ENCODE measurements at places on chromosomes 2 and 18. TPM values are rescaled to one million over a fixed set of nuclear protein-coding genes. Genes with fewer than 3 reads are reported as not detected.

ASB18 gene
- not detected for total RNA-seq

CD207 gene
- total RNA-seq = not detected

FNDC4 gene
- 14.6 TPM for total RNA-seq

DNA sequence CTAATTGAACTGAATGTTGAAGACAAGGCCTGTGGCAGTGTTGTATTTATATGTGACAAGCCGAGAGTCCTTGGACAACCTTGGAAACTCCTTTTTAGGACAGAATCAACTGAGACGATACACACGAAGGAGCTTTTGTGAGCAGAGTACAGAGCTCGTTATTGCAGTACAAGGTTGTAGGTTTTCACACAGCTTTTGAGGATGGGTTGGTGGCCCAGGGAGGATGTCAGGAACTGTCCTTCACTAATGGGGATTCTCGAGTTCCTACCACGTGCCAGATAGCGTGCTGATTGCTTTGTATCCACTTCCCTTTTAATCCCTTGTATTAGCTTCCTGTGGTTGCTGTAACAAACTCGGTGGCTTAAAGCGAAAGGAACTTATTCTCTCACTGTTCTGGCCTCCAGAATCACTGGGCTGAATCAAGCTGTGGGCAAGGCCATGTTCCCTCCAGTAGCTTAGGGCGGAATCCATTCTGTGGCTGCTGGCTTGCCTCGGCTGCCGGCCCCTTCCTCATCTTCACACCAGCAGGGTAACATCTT is 20.2 kb downstream of the INPP4A start:
- peaks cover 25% of the 10 kb centered on the region for H3K4me1 ChIP-seq
- no peak overlapping the region for H3K4me3 ChIP-seq
- DNase-seq = no peak
- peak overlapping the region; percentile 20 for H3K27ac ChIP-seq

DNA sequence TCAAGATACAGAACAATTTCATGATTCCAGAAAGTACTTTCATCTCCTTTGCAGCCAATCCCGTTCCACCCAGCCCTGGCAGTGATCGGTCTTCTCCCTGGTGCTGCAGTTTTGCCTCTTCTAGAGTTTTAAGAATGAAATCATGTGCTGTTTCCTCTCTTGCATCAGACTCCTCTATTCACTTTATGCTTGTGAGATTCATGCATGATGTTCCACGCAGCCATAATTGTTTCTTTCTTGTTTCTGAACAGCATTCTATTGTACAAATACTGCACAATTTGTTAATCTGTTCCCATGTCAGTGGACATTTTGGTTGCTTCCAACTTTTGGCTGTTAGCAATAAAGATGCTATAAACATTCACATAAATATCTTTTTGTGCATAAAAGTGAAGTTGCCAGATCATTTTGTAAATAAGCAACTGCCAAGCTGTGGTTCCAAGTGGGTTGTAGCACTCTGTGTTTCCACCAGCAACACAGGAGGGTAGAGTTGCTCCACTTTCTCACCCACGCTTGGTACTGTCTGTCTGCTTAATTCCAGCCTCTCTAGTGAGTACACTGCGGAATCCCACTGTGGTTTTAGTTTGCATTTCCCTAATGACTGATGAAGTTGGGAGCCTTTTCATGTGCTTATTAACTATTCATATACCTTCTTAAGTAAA is 104.5 kb downstream of the TWIST2 start:
- DNase-seq = peak; percentile 10
- no peaks in the 10 kb centered on the region for H3K4me1 ChIP-seq
- H3K36me3 ChIP-seq = no peaks in the 10 kb centered on the region
- H3K4me3 ChIP-seq = no peak overlapping the region
- H3K27me3 ChIP-seq = no peaks in the 10 kb centered on the region

DNA sequence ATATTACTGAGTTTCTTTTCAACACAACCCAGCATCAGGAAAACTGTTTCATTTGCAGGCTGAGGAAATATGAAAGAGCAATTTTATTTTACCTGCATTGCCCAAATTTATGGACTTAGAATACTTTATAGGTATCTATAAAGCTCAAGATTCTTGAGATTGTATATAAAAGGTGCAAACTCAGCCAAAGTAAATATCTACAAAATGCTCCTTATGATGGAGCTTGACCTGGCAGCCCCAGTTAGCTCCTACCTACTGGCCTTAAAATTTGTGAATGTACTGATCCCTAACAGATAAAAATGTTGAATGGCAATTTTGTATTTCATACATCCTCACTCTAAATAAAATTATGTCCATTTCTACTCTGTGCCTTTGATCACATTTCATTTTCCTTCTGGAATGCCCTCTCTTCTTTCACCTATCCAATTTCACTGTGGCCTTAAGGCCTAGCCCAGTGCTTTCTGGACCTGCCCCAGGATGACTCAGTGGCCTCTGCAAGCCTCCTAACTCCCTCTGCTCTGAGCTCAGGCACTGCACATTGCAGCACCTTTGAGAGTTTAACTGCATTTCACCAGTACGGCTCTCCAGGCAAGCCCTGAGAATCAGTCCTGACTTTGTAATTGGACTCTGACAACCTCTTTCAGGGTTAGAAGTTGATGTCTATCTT is 125.9 kb downstream of the ANTXR1 start:
- no peak for DNase-seq
- H3K27me3 ChIP-seq = no peaks in the 10 kb centered on the region
- no peaks in the 10 kb centered on the region for H3K4me1 ChIP-seq
- H3K4me3 ChIP-seq = no peak overlapping the region
- no peak overlapping the region for H3K27ac ChIP-seq

GRCh38 chr2:88227446-88227845 is 57.3 kb downstream of the THNSL2 start:
- no peaks in the 10 kb centered on the region for H3K36me3 ChIP-seq
- peak; percentile 49 for DNase-seq
- peaks cover 16% of the 10 kb centered on the region for H3K27me3 ChIP-seq
- H3K4me1 ChIP-seq = no peaks in the 10 kb centered on the region
- no peak overlapping the region for H3K4me3 ChIP-seq

GRCh38 chr2:204591225-204591624 is 46.0 kb downstream of the PARD3B start:
- peak overlapping the region; percentile 45 for H3K27ac ChIP-seq
- no peak for DNase-seq
- H3K27me3 ChIP-seq = no peaks in the 10 kb centered on the region
- H3K4me3 ChIP-seq = no peak overlapping the region
- no peaks in the 10 kb centered on the region for H3K4me1 ChIP-seq

CYP27C1 gene
- 4.4 TPM for total RNA-seq

- no peaks in the 10 kb centered on the region for H3K4me1 ChIP-seq
- DNase-seq = no peak
- H3K36me3 ChIP-seq = no peaks in the 10 kb centered on the region
- H3K4me3 ChIP-seq = no peak overlapping the region
- H3K27me3 ChIP-seq = no peaks in the 10 kb centered on the region
Observed at GRCh38 chr18:75863696-75864095, 436.2 kb upstream of the SMIM21 start.

DNAJC10 gene
- 144 TPM for total RNA-seq

DNA sequence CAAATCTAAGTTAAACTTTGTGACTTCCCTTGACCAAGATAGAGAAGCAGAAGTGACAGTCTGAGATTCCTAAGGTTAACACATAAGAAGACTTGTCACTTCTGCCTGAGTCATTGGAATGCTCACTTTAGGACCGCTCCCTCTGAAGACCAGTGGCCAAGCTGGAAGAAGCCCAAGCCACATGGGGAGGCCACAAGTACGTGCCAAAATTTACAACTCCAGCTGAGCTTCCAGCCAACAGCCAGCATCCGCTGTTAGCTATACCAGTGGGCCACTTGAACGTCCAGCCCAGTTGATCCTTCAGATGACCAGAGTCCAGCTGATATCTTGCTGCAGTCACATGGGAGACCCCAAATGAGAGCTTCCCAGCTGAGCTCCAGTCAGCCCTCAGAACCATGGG is 18.1 kb upstream of the ANTXR1 start:
- peak; percentile 56 for DNase-seq
- H3K27me3 ChIP-seq = no peaks in the 10 kb centered on the region
- no peak overlapping the region for H3K27ac ChIP-seq
- H3K4me1 ChIP-seq = no peaks in the 10 kb centered on the region
- no peaks in the 10 kb centered on the region for H3K36me3 ChIP-seq

GRCh38 chr2:95001701-95002100 is 23.8 kb upstream of the MAL start:
- H3K27ac ChIP-seq = no peak overlapping the region
- no peaks in the 10 kb centered on the region for H3K27me3 ChIP-seq
- no peaks in the 10 kb centered on the region for H3K4me1 ChIP-seq
- H3K4me3 ChIP-seq = no peak overlapping the region
- DNase-seq = no peak
- H3K36me3 ChIP-seq = no peaks in the 10 kb centered on the region

GALNT14 gene
- total RNA-seq = 2.1 TPM

FAM110C gene
- 1.8 TPM for total RNA-seq

DNA sequence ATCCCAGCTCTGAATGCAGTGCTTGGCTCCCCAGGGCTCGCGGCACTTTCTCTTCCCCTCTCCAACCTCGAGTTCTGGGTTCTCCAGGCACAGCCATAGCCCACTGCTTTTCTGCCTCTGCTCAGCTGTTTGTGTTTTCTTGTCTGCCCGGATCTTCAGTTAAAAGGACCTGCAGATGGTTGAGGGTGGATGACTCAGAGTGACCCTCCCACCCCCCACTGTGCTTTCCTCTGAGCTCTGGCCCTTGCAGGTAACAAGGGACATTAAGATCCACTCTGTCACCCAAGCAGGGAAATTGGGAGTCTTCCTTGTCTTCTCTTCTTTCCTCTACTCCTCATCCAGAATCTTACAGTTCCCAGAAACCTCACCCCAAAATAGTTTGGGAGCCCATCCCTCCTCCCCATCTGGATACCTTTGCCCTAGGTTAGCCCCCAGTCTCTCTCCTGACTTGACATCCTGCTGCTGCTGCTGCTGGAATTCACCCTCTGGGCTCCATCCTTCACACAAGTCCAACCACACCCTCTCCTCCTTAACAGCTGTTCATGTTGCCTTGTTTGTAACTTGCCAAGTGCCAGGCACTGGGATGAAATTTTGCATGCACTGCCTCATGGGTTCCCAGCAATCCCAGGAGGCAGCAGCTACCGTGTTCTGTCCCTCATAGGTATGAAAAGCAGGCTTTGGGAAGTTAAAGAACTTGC is 157.9 kb upstream of the TTC39C start:
- no peak overlapping the region for H3K4me3 ChIP-seq
- no peaks in the 10 kb centered on the region for H3K27me3 ChIP-seq
- no peaks in the 10 kb centered on the region for H3K4me1 ChIP-seq
- peak; percentile 77 for DNase-seq
- H3K36me3 ChIP-seq = no peaks in the 10 kb centered on the region

DNA sequence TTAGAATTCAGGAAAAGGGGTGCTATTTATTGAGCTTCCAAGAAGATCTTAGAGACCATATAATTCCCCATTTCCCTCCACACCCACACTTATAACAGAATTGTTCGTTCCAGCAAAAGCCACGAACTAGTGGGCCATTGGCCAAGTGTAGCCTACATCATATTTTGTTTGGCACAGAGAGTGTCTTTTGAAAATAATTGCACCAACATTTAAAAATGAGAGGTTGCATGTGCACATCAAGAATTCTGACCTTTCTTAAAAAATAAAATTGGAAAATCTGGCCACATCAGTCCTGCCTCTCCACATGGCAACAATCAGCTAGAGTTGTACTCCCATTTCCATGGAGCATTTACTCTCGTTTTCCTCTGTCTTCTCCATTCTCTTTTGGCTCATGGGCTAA is 655.5 kb upstream of the FANCL start:
- H3K27me3 ChIP-seq = no peaks in the 10 kb centered on the region
- no peaks in the 10 kb centered on the region for H3K36me3 ChIP-seq
- no peak overlapping the region for H3K4me3 ChIP-seq
- DNase-seq = no peak
- H3K27ac ChIP-seq = no peak overlapping the region
- no peaks in the 10 kb centered on the region for H3K4me1 ChIP-seq

AMER3 gene
- 1.1 TPM for total RNA-seq

DNA sequence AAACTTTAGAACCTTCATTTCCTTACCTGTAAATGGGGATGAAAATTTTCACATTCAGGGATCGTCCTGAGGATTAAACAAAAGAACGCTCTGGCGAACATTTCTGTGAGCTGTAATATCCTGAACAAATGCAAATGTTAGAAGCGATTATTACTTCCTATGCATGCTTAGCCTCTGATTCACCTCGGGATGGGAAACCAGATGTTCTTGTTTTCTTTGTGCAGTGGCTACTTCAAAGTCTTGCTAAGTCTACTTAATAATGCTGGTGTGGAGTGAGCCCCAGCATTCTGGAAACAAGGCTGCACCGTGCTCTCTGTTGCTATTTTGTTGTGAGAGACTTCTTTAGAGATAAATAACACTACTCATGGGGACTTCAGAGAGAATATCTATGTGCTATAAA is 119.1 kb upstream of the PELI1 start:
- DNase-seq = no peak
- no peak overlapping the region for H3K4me3 ChIP-seq
- H3K4me1 ChIP-seq = peaks cover 9% of the 10 kb centered on the region

DNA sequence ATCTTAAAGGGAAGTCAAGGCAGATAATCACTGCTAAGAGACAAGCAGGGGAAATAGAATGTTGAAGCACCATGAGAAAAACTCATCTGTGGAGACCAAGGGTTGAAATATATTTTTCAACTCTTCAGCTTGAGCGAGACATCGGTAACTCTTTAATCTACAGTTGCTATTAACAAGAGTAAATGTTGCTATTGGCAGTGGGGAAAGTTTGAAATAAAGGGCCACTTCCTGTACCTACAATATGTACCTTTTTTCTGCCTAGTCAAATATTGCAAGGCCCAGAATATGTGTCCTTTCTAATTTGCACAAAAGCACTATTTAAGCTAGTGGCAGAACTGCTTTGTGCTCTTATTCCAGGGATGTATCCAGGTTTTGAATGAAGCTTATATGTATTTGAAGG is 65.8 kb downstream of the EFEMP1 start:
- H3K36me3 ChIP-seq = no peaks in the 10 kb centered on the region
- no peaks in the 10 kb centered on the region for H3K27me3 ChIP-seq
- no peak overlapping the region for H3K4me3 ChIP-seq

TFCP2L1 gene
- 4.3 TPM for total RNA-seq

- peaks cover 5% of the 10 kb centered on the region for H3K4me1 ChIP-seq
- no peaks in the 10 kb centered on the region for H3K36me3 ChIP-seq
- no peak overlapping the region for H3K27ac ChIP-seq
- DNase-seq = no peak
Observed at GRCh38 chr2:33478968-33479731, 2.7 kb downstream of the RASGRP3 start.

DNA sequence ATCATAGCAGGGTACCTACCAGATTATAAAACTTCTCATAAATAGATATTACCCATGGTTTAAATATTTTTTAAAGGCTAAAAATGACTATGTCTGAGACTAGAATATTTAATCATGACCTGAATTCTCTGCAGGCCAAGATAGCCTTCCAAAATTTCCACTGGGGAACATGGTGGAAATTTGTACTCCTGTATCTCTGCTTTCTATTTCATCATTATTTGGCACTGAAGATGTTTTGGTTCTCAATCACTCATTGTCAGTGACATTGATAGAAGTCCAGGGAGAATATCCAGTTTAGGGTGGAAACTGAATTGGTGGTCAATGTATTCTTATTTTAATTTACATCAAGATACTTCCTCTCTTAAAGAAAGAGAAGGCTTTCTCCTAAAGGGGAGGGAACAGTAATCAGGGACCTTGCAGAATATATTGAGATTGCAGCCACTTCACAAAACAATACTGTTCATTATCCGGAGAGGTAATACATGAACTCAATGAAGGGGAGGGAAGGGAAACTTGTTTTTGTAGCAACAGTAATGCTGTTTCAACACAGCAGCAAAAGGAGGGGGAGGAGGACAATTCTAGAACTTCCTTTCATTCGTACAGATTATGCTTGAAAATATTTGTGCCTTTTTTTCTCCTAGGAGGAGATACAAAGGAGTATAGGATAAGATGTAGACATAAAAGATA is 34.1 kb downstream of the EEF1B2 start:
- H3K27me3 ChIP-seq = peaks cover 7% of the 10 kb centered on the region
- H3K27ac ChIP-seq = no peak overlapping the region
- H3K36me3 ChIP-seq = no peaks in the 10 kb centered on the region
